ENCODE measurements at places on chromosomes 1 and 21.

- DNase-seq = no peak
Observed at GRCh38 chr1:218436997-218437396, 91.9 kb downstream of the TGFB2 start.

GRCh38 chr1:211928993-211929637 lies 98.6 kb upstream of the LPGAT1 start:
- DNase-seq = no peak

DNA sequence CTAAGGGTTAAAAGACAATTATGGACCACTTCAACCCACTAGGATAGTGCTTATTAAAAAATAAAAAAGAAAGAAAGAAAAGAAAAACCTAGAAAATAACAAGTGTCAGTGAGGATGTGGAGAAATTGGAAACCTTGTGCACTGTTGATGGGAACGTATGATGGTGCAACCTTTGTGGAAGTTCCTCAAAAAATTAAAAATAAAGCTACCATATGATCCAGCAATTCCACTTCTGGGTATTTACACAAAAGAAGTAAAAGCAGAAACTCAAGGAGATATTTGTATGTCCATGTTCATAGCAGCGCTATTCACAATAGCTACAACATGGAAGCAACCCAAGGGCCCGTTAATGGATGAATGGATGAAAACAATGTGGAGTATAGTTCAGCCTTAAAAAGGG lies 115.2 kb upstream of the ATP1A1 start:
- DNase-seq = no peak

GRCh38 chr1:196890668-196891067 lies 2.8 kb downstream of the CFHR4 start:
- no peak for DNase-seq

- DNase-seq = no peak
Observed at GRCh38 chr1:186215636-186216035, 159.4 kb downstream of the TPR start.

- DNase-seq = no peak
Observed at GRCh38 chr1:218371927-218372672, 27.0 kb downstream of the TGFB2 start.

- peak; percentile 77 for DNase-seq
Observed at GRCh38 chr21:44749759-44750674, 38.6 kb upstream of the TSPEAR start.

DNA sequence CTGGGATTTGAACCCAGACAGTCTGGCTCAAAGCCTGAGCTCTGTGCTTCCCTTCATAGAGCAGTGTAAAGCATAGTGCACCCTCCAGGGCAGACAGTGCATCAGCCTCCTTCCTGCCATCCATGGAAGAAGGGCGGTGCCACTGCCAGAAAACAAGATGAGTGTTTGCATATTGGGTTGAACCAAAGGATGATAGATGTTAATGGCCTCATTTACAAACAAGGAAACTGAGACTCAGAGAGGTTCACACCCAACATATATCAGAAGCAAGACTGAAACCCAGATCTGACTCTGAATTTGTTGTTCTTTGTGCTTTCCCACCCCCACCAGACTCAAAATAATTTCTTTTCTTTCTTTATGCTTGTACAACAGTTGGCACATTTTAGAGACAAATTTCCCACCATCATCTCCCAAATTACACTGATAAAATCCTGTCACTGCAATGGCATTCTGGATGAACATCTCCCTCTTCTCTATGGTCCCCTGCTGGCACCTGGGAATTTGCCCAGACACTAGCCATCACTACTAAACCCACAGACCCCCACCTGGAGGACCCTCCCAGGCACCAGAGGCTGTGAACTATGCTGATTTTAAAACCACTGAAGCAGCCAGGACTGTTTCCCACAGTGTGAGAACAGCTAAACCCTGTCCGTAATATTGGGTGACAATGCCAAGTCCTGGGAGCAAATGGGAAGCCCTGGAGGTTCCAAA lies 45.4 kb upstream of the MPZL1 start:
- DNase-seq = no peak

DNA sequence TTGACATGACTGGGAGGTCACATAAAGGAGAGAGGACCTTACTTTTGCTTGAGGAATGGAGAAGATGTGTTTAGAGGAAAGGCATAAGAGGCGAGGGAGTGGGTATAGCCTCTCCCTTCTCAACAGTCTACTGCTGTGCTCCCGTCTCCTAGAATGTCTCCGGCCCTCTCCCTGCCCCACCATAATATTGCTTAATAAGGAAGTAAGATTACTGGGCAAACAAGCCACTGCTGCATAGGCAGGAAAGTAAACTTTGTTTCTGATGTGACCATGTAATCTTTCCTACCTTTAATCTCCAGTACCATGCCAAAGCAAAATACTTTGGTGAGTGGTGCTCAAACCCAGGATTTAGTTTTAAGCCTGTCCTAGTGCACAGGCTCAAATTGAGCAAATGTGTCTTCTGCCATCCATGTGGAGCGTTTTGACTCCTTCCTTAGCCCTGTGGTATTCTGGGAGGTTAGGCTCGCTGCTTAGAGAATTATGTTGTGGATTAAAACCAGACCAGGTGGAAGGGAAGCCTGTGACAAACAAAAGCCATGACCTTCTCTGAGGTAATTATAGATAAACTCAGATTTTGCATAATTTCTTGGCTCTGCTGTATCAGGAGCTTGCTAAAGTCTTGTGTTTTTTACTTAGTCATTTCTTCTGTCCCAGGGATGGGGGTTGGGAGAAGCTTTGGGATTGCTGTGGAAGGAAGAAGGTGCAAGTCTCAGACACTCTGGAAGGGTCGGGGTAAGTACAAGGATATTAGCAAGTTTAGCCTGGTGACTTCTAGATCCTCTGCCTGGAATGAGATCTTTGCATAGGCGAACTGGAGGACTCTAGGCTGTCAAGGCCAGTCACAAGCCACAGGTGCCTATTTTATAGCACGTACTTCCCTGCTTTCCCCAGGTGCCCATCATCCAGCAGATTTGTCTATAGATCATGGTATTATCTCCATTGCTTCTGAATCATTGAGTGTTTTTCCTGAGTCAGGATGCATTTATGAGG lies 34.5 kb upstream of the DIPK1A start:
- no peak for DNase-seq

DNA sequence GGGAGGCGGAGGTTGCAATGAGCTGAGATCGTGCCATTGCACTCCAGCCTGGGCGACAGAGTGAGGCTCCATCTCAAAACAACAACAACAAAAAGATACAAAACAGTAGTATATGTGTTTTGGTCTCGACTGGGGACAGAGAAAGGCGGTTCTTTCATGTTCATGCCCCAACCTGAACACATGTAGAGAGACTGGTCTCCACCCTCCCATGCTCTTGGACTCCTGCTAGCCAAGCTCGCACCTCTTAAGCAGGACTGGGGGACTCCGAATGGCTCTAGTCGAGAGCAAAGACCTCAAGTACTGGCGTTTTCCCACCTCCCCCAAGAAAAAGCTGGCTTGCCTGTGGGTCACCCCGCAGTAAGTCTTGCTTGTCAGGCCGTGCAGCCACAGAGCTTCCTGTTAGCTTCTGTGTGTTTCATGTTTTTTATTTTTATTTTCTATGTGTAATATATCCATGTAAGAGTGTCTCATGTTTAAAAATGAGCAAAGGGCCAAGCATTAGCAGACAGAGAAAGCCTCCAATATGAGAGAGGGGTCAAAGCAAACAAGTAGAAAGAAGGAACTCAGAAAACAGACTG lies 91.6 kb downstream of the SCCPDH start:
- DNase-seq = peak; percentile 48

- no peak for DNase-seq
Observed at GRCh38 chr1:182598296-182598695, 5.9 kb downstream of the RGS16 start.

DNA sequence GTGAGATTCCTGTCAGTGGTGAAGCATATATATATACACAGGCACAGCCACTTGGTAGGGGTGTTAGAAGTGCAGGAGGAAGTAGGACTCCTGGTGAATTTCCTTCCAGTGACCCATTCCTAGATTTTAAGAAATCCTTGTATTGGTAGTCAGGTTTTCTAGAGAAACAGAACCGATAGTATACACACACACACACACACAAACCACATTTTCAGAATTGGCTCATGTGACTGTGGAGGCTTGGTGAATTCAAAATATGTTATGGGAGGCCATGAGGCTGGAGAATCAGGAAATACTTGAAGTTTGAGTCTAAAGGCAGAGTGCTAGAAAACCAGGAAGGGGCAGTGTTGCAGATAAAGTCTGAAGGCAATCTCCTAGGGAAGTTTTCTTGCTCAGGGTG lies 114.2 kb downstream of the FCRL5 start:
- no peak for DNase-seq

DNA sequence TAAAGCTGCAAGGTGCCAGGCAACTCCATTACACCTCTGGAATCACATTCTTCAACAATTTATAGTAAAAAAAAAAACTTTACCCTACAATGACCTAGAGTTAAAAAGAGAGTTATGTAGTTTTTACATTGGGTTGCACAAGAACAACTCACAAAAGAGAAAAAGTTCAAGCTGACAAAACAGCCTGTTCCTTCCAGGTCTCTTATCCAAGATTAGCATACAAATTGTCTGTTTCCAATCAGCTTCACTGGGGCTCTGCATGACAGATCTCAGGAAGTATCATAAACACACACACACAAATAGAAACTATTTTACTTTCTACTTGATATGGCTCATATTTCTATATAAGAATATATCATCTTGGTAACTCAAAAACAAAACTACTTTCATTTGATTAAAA lies 154.6 kb downstream of the PCNX2 start:
- no peak for DNase-seq

- no peak for DNase-seq
Observed at GRCh38 chr1:2890221-2890850, 88.8 kb upstream of the TTC34 start.

DNA sequence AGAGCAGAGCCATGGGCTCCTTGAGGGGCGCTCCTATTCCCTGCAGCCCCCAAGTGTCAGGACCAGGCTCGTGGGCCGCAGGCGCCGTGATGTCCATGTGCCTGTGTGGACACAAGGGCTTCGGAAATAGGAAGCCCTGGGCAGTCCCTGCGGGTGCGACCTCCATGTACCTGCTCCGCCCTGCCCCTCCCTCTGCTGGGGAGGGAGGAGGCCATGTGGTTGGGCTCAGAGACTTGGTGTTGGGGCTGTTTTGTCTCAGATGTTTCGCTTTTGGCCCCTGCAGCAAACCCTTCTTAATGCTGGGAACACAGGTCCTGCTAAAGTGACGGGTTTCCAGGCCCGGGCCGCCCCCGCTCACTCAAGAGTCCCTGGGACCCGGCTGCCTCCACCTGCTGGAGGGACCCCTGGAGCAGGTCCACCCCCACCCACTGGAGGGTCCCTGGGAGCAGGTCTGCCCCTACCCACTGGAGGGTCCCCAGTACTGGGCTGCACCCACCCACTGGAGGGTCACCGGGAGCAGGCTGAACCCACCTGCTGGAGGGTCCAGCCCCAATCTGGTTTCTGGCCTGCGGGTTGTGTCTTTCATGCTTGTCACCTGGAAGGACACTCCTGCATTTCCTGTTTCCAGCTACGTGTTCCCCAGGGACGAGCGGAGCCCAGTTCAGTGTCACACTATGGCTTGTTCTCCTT lies 156.5 kb downstream of the PEX14 start:
- DNase-seq = peak; percentile 76

- no peak for DNase-seq
Observed at GRCh38 chr1:5271264-5271663, 616.9 kb downstream of the AJAP1 start.

DNA sequence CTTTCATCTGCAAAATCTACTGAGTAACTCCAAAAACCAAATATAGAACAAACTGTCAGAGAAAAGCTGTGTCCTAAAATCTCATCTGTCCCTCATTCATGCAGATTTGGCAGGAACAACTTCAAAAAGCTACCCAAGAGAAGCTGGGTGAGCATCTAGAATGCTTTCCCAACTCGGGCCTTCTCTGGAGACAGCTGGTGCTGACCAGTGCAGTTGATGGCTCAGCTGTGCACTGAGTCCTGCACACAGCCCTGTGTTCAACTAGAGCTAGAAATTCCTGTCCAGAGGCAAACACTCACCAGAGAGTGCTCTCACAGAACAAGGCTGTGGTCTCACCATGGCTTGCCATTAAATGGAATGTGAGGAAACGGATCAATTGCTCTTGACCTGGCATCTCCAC lies 202.8 kb downstream of the ASTN1 start:
- no peak for DNase-seq

- DNase-seq = no peak
Observed at GRCh38 chr1:116420417-116421200, 47.6 kb downstream of the ATP1A1 start.

- peak; percentile 89 for DNase-seq
Observed at GRCh38 chr1:248873993-248874533, 15.2 kb upstream of the ZNF692 start.

- DNase-seq = no peak
Observed at GRCh38 chr1:171969813-171970212, 128.5 kb downstream of the DNM3 start.

- DNase-seq = peak; percentile 93
Observed at GRCh38 chr1:12617901-12618660, at the start of gene DHRS3. DHRS3 (minus strand) TSS chr1:12618210; CDS start chr1:12617348, 862 bp downstream.

GRCh38 chr1:29762635-29763034 lies 526.3 kb downstream of the PTPRU start:
- peak; percentile 19 for DNase-seq

GRCh38 chr1:198678301-198678836 lies 39.5 kb downstream of the PTPRC start:
- DNase-seq = no peak

DNA sequence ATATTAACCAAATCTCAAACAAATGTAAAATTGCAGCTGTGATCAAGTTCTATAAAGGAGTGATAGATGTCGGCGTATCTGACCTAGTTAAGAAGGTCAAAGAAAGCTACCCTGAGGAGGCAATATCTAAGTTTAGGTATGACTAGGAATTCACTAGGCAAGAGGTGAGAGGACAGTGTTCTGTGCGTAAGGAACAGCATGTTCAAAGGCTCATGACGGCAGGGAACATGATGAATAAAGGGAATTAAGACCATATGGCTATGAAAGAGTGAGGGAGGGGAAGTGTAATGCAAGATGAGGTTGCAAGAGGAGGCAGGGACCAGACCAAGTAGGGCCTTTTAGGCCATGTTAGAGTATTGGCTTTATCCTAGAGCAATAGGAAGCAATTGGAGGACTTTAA lies 8.6 kb downstream of the LIX1L start:
- DNase-seq = no peak

DNA sequence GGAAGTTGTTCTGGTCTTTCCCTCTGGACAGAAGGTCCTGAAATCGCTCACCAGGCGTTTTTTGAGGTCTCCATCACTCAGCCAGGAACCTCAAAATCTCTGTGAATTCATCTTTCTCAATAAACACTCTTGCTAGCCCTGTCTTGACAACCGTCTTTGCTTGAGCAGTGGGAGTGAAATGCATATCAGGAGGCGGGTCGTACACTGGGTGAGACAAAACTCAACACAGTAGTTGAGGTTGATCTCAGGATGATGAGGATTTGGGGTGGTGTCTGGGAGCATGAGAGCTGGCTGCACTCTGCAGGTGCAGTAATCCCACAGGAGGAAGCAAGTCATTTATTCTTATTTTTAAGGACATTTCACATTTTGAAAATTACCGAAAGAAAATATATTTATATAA lies 1.9 kb downstream of the GPR25 start:
- no peak for DNase-seq

All from posterior vena cava (tissue), 2 donors.